Activated CD8-positive, alpha-beta memory T cell treated with anti-CD3 and anti-CD28 coated beads, Interleukin-2, amount 50 U/mL, for 4 hours (primary cell): ENCODE measurements at places on chromosomes 2 and 18.

GRCh38 chr2:144546933-144547332 is 27.0 kb upstream of the ZEB2 start:
- DNase-seq = no peak

DNA sequence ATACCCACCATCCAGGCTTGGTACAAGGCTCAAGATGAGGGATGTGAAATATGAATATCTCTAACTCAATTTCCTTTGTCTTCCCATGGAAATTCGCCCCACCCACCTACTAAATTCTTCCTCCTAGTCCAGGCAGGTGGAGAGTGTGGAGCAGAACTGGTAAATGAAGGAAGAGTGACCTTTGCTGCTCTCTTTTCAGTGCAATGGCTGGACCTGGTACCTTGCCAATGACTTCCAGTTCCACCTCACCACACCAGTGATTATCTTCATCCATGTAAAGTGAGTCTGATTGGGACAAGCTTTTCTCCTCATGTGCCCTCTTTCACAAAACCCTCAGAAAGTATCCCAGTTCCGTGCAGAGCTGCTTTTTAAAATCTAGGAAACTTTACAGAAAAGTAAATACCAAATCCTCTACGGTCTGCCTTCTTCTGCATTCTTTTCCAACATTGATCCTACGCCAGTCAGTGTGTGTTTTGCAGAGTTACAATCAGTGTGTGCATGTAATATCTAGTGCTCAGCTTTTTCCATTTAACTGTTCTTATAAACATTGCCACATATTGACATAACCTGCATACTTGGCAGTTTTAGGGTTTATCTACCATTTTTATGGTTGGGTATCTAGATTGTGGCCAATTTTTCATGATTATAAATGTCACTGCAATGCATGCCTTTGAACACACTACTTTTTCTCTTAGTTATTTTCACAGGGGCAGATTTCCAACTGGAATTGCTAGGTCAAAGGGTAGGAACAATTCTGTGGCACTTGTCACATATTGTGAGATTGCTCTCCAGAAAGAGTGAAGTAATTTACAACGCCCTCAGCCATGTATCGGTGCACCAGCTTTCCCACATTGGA is 86.5 kb upstream of the SEC11C start:
- no peak for DNase-seq

DNA sequence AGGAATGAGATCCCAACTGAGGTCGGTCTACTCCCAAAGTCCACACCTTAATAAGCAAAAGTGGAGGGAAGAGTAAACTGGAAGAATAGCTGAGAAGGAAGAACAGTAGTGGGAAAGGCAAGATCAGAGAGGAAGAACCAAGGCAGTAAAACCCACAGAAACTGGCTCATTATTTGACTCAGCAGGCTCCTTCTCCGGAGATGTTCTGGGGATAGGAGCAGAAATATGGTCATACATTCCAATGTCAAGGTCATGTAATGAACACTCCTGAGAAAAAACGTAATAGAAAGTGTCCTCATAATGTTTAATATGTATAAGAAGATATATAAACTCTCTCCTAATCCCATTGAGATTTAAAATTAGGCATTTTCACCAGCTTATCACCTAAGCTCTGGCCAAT is 39.5 kb downstream of the STK39 start:
- no peak for DNase-seq

- no peak for DNase-seq
These were observed 1785.3 kb upstream of the CELF4 start for GRCh38 chr18:39350945-39351344.
